HTR-8/SVneo (cell line): ENCODE measurements at places on chromosomes 4 and X.

- no peak for DNase-seq
Measured at GRCh38 chr4:168885400-168885799, 124.7 kb downstream of the CBR4 start.

GRCh38 chr4:10299601-10300000 lies 157.6 kb downstream of the ZNF518B start:
- no peak for DNase-seq

DNA sequence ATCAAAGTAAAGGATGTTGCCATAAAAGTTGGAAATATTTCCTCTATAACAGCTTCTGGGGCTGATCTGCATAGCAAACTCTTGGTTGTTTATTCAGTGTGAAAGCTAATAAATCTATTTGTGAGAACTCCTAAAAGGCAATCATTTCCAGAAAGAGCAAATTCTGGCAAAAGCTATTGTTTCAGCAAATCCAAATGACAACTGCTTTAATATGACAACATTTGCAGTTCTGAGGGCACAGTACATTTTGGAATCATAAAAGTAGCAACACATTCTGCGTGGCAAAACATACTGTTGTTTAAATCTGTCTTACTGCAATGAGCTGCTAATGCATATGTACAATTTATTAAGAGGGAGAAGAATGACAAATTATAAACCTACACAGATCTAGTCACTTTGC lies 818.1 kb downstream of the FSTL5 start:
- DNase-seq, result no peak

GRCh38 chrX:4935846-4936245 lies 1222.4 kb upstream of the PRKX start:
- DNase-seq, result no peak

DNA sequence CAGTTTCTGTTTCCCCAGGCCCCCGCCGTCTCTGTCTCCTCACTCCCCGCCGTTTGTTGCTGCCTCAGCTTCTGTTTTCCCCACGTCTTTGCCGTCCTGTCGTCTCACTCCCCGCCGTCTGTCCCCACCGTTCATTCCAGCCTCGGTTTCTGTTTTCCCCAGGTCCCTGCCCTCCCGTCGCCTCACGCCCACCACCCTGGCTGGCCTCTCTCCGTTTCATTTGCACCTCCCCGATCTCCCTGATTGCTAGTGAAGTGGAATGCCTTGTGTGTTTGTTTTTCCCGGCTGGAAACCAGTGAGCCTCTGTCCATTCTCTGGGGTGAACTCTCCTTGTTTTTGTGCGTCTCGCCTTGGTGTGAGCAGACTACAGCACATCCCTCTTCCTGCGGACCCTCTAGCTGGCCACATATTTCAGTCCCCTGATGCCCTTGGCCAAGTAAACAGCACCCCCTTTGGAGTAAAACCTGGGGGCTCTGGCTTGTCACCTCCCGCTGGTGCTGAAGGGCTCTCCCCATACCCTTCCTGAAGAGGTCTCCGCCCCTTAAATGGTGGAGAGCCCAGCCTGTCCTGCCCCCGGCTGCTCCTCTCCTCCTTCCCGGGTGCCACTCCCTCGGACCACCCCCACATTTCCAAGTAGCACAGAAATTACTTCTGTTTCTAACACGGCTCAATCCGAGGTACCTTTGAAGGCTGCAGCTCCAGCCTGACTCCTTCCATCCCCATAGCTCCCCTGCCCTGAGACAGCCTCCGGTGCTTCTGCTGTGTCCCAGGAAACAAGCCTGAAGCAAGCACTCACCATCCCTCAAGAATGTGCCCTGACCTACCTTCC lies 13.2 kb downstream of the TMEM175 start:
- DNase-seq, result no peak

DNA sequence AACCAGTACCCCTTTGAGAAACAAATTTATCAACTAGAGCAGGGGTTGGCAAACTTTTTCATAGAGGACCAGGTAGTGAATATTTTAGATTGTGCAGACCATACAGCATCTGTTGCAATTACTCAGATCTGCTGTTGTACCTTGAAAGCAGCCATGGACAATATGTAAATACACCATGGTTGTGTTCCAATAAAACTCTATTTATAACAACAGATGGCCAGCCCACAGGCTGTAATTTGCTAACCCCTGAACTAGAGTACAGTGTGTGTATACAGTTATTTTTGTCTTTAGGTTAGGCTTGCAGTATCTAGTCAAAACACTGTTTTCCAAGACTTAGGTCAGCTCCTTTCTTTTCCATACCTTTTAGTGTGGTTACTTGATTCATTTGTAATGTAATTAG lies 54.4 kb downstream of the PHKA1 start:
- no peak for DNase-seq

DNA sequence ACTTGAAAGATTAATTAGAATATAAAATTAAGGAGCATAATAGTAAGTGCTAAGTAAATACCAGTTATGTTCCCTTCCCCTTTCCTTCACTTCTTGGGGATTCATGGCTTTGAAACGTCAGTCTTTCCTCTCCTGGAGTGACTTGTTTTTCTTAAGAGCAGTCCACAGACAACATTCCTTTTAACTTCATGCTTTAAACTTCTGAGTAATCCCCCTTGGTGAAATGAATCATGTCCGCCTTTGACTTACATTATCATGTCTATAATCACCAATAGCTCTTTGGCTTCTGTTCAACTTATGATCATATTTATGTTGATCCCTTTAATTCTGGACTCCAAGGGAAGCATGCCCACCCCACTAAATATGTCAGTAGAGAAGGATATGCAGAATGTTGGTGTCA lies 1012.1 kb upstream of the SLIT2 start:
- DNase-seq, result no peak

GRCh38 chr4:71383984-71384383 lies 45.2 kb downstream of the SLC4A4 start:
- DNase-seq, result no peak

DNA sequence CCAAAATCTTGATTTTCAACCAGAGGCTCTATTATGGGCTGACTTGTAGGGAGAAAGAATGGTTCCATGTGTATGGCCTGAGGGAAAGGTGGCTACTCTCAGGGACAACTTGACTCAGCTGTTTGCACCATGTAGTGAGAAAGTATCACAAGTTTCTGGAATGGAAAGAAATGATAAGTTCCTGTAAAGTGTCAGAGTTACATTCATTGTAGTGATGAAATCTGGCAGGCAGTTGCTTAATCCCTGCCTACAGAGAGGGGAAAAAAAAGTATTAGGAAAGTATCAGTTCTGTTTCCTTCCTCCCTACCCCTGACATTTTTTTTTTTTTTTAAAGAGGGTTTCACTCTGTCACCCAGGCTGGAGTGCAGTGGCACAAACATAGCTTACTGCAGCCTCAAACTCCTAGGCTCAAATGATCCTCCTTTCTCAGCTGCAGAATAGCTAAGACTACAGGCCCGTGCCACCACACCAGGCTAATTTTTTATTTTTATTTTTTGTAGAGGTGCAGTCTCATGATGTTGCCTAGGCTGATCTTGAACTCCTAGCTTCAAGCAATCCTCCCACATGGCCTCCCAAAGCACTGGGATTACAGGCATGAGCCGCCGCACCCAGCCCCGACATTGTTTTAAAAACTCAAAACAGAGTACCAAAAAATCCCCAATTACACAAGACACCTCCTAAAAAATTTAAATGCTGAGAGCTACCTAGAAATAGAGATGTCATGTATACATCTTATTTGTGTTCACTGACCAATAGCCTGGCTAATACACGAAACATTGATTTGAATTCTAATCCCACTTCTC lies 4.8 kb upstream of the FBXL5 start:
- no peak for DNase-seq

DNA sequence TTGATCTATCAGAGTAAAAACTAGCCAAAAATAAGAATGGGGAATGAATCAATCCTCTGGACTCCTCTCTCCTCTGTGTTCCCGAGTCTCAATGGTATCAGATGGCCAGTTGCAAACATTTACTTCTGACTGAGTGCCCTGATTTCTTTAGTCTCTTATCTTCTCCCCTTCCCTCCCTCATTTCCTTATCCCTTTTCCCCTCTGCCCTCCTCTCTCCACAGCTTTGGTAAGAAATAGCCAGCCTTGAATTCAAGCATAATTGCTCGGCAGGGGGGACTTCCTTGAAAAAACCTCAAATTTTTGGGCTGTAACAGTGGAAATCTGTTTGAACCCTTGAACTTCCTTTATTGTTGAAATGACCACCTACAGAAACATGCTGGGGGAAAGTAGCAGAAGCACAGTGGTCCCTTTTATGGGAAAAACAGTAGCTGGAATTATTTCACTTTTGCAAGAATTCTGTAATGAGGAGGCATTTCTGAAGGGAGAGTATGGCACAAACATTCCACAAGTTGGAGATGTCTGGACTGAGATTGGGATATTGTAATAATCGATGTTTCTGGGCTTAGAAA lies 40.3 kb downstream of the NHS start:
- DNase-seq, result no peak
